Amniotic stem cell (primary cell): ENCODE measurements at places on chromosomes 13 and 19.

GRCh38 chr13:46479691-46480090, 73.3 kb upstream of the LRCH1 start:
- no peak for DNase-seq

- peak; percentile 25 for DNase-seq
Observed at GRCh38 chr13:24038405-24038804, 122.1 kb upstream of the SPATA13 start.

- DNase-seq: no peak
Observed at GRCh38 chr13:112905086-112905485, 63.9 kb upstream of the MCF2L start.

- DNase-seq: no peak
Observed at GRCh38 chr13:21297447-21297846, 121.0 kb downstream of the MRPL57 start.

DNA sequence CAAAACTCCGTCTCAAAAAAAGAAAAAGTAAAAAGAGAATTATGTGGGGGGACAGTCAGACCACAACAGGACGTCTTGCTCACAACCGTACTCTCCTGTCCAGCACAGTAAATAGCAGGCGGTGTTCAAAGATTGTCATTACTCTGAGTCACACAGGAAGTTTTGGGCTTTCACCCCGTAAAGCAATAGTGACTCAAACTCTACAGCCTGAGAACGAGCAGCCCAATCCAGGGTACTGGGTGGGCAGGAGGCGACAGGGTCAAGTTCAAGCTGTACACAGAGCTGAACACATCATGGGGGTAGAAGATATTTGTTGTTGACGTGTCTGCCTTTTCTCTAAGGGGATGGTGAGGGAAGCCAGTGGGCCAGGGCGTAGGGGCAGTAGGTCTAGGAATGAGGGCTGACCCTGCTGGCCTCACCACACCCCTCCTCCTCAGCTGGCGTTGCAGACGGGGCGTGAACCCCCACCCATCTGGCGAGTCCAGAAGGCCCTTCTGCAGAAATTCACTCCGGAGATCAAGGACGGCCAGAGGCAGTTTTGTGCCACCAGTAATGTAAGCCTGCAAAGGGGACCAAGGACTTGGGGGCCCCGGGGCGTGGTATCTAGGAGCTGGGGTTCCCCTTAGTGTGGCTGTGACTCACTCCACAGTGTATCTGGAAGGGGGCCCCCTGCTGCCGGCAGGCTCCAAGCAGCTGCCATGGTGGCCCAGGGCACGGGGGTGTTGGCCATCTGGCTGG, 23.3 kb downstream of the PRR12 start:
- DNase-seq: peak; percentile 60

DNA sequence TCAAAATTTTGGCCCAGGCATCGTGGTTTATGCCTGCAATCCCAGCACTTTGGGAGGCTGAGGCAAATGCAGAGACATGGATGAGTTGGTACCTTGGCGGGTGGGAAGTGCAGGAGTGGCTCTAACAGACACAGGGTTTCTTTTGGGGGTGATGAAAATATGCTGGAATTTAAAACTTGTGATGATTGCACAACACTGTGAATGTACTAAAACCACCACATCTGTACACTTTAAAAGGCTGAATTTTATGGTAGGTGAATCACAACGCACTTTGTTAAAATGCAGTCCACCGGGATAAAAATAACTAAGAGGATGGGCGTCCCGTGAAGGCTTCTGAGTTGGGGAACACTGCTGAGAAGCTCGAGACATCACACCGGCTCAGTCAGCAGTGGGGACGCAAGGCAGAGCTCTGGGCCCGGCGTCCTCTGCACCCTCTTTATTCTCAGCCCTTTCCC, 47.1 kb downstream of the MLLT1 start:
- no peak for DNase-seq

GRCh38 chr13:20411638-20412342, 113.9 kb downstream of the CRYL1 start:
- no peak for DNase-seq

DNA sequence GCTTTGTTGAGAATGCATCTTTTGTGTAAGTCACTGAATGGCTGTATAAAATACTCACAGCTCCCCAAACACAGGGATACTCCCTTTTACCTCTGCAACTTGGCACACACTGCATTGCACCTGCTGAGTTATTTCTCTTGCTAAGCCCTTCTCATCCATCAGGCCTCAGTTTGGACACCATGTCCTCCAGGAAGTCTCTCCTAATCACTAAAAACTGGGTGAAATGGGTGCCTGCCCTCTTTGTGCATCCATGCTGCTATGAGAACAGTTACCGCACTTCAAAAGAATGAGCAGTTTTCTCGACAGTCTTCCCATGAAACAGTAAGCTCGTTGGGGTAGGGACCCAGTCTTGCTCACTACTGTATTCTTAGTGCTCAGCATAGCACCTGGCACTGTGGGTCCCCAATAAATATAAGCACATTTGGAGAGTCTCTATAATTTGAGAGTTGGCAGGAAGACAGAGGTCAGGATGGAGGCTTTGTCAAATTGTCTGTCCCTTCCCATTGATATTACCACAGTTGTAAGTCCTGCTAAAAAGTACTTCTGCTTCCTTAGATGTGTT, 4.6 kb upstream of the SLC25A30 start:
- no peak for DNase-seq

DNA sequence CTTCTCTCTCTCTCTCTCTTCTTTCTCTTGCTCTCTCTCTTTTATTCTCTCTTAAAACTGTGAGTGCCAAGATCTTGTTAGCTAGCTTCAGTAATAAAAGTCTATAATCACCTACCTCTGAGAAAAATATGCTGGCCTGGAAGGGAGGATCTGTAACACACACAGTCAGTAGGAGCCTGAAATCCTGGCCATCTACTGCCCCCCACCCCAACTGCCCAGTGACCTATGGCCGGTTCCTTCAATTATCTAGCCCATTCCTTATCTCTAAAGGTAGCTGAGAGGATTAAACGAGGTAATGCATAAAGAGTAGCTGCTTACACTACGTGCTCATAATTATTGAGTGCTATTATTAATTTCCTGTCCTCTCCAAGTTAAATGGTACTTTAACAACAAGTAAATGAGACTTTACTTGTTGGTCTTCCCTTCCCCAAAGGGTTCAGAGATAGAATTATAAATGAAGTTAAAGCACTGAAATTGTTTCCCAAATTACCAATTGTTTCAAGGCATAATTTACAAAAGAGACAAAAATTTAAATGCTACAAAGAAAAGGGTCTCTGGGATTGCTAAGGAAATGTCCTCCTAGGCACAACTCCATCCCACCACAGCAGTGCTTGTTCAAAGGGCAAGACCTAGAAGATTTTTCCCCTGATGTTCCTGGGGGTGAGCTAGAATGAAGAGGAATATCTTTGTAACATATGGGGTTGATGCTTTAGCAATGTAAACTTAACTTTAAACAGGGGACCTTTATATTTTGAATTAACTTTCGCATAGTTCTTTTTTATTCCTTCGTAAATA, 1.8 kb downstream of the LCP1 start:
- DNase-seq: no peak

- no peak for DNase-seq
Observed at GRCh38 chr19:43286786-43287185, 17.5 kb upstream of the PSG9 start.

- no peak for DNase-seq
Observed at GRCh38 chr19:686589-687297, 8.5 kb downstream of the PRSS57 start.

- no peak for DNase-seq
Observed at GRCh38 chr19:43433689-43434088, 19.0 kb downstream of the TEX101 start.

- DNase-seq: no peak
Observed at GRCh38 chr13:110416131-110417025, 109.3 kb downstream of the COL4A2 start.

- no peak for DNase-seq
Observed at GRCh38 chr19:10782795-10783194, 53.2 kb downstream of the TMED1 start.

DNA sequence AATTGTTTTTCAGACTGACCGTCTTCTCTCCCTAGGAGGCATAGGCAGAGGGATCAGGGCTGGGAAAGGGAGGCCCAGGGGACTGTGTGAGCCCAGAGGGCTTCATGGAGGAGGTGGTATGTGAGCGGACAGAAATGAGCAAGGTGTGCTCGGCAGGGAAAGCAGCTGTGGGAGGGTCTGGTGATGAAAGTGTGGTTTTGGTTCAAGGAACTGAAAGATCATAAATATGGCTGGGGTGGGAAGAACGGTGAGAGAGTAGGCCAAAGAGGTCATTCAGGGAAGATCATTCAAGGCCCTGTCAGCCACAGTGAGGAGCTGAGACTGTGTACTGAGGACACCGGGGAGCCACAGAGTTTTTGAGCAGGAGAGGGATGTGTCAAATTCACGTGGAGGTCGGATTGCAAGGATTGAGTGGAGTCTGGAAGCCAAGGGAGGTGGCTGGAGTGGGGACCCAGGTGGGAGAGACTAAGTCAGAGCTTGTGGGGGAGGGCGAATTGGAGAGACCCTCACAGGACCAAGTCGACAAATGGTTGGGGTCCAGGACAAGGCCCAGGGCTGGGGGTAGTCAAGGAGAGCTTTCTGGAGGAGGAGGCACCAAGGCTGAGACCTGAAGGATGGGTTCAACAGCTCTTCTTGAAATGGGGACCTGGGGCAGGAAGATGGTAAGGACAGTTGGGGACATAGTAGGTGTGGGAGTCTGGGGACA, 7.6 kb downstream of the PLD3 start:
- no peak for DNase-seq

- no peak for DNase-seq
Observed at GRCh38 chr13:93976528-93976927, 503.0 kb downstream of the DCT start.

- DNase-seq: no peak
Observed at GRCh38 chr13:44437356-44438233, 64.0 kb downstream of the SERP2 start.

DNA sequence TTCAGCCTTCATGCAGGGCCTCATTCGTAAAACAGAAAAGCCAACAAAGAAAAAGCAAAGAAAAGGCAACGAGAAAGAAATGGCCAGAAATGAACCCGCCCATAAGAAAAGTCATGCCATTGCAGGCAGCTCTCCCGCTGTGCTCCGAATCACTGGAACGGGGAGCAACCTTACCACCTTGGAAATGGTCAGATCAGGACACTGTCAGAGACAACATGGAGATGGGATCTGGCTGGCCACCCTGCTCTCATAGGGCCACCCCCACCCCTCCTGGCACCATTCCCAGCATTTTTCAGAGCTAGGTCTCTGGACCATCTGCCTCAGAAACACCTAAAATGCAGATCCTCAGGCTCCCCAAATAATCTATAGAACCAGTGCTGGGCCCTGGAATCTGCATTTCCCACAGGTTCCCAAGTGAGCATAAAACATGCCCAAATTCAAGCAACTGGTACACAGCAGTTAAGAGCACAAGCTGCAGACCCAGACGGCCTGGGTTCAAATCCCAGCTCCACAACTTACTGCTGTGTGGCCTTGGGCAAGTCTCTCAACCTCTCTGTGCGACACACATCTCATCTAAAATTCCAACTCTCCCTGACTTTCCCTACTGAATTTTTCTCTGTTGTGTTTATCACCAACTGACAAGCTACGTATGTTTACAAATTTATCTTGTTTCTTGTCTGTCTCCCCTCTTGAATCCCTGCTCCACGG, 151.6 kb downstream of the IER2 start:
- DNase-seq: no peak

DNA sequence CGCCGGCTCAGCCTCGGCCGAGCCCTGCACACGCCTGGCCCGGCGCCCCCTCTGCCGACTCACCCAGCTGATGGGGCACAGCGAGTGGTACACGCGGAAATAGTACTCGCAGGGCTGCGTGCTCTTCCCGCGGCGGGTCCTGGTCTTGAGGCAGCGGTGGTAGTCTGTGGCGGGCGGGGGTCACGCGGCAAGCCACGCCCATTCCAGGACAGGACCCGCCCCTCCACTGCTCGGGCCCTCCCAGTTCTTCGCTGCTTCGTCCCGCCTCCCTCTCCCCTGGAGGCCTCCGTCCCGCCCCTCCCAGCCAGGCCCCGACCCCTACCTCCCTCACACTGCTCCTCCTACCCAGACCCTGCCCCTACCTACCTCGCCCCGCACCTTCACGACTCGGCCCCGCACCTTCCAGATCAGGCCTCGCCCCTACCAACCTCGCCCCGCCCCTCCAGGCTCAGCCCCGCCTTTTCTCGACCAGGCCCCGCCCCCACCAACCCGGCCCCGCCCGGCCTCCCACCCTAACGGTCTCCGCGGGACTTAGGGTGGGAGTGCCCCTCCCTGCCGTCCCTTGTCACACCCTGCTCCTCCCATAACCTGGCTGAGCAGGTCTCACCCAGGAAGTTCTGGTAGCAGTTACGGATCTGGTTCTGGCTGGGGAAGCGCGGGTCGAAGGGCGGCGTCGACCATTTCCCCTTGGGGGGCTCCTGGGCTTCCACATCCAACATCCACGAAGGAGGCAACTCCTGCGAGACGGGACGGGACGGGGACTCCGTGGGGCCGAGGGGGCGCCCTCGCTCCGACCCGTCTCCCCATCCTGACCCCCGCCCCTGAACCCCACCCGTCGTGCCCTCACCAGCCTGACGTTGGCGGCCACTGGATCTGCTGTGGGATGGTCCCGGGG, 469 bp downstream of the COX6B2 start:
- no peak for DNase-seq

DNA sequence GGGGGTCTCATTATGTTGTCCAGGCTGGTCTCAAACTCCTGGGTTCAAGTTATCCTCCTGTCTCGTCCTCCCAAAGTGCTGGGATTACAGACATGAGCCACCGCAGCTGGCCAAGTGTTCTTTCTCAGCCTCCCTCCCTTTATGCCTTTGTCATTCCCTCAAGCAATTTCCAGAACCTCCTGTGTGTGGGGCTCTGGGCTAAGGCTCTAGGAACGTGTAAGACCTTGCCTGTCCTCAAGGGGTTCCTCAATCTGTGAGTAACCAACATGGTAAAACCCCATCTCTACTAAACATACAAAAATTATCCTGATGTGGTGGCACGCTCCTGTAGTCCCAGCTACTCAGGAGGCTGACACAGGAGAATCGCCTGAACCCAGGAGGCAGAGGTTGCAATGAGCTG, 15.5 kb upstream of the SPACA4 start:
- no peak for DNase-seq

- DNase-seq: no peak
Observed at GRCh38 chr19:47469719-47470118, 2.0 kb downstream of the SLC8A2 start.

DNA sequence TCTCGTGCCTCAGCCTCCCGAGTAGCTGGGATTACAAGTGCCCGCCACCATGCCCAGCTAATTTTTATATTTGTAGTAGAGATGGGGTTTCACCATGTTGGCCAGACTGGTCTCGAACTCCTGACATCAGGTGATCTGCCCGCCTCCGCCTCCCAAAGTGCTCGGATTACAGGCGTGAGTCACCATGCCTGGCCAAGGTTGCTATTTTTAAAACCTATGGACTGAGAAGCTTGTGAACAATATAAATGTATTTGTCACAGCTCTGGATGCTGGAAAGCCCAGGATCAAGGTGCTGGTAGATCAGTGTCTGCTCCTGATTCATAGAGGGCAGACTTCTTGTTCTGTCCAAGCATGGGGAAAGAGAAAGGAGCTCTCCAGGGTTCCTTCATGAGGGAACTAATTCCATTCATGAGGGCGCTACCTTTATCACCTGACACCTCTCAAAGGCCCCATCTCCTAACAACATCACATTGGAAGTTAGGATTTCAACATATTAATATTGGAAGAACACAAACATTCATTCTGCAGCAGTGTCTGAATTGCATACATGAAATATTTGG, 16.1 kb downstream of the CARD8 start:
- DNase-seq: no peak

GRCh38 chr13:49053906-49054305, 78.2 kb downstream of the FNDC3A start:
- DNase-seq: no peak

GRCh38 chr19:16736709-16737108, 17.1 kb downstream of the NWD1 start:
- DNase-seq: no peak
